ENCODE measurements at places on chromosomes 5 and 9.
A peak's percentile ranks its signal among the peaks of the same experiment; 100 is the strongest.

GRCh38 chr5:151924564-151925301 lies at the start of gene GLRA1:
GLRA1 (minus strand) TSS chr5:151924851; CDS start chr5:151924549, 302 bp downstream.
- peak; percentile 11 for DNase-seq

GRCh38 chr5:19047277-19047676 lies 940.7 kb downstream of the CDH18 start:
- DNase-seq, result no peak

DNA sequence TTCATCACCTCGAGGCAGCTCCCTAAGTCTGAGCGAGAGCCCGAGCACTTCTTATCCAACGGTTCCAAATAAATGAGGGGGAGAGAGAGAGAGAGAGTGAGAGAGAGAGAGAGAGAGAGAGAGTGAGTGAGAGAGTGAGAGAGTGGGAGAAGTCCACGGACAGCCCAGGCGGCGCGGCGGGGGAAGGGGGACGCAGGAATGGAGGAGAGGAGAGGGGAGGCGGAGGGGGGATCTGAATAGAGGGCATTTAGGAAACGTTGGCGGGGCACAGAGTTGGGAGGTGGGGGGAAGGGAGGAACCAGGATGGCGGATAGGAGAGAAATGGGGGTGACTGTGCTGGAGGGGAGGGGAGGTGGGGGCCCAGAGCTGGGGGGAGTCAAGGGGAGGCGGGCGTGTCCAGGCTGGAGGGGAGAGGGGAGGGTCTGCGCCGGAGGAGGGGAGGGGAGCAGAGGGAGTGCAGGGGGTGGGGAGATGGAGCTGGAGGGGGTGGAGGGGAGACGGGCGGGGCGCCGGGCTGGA lies 398 bp upstream of the BASP1 start:
- no peak for DNase-seq

DNA sequence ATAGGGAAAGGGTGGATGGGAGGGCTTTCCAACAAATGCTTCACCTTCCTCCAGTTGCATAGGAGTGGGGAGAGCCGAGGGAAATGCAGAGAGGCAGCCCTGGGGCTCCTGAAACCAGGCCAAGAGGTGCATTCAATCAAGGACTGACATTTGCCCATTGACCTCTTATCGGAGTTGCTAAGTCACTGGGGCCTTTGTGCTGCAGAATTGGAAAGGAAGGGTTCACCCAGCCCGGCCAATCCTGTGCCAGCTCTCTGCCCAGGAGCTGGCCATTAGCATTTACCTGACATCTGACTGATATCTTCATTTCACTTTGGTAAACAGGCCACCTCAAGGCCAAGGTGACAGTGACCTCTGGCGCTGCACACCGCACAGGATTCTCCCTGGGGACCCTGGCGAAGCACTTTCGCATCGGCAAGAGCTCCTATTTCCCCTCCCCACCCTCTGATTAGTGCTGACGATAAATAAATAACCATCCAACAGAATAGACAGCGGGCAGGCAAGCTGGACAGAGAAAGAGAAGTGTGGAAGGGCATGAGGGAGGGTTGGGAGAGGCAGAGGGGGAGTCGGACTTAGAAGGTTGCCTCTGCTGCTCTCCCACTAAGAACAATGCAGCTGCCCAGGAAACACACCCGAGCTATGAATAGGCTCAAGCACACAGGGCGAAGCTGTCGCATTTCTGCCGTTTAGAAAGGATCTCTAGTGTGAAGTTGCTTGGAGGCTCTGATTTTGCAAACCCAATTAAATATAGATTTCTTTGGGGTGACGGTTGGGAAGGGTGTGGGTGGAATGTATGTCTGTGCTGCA lies 57.0 kb upstream of the BOD1 start:
- DNase-seq, result no peak

All from activated T-helper 1 cell treated with Interleukin-2 at 50 U/mL for 16 hours (primary cell).